ENCODE measurements at places on chromosomes 12 and 14.

DNA sequence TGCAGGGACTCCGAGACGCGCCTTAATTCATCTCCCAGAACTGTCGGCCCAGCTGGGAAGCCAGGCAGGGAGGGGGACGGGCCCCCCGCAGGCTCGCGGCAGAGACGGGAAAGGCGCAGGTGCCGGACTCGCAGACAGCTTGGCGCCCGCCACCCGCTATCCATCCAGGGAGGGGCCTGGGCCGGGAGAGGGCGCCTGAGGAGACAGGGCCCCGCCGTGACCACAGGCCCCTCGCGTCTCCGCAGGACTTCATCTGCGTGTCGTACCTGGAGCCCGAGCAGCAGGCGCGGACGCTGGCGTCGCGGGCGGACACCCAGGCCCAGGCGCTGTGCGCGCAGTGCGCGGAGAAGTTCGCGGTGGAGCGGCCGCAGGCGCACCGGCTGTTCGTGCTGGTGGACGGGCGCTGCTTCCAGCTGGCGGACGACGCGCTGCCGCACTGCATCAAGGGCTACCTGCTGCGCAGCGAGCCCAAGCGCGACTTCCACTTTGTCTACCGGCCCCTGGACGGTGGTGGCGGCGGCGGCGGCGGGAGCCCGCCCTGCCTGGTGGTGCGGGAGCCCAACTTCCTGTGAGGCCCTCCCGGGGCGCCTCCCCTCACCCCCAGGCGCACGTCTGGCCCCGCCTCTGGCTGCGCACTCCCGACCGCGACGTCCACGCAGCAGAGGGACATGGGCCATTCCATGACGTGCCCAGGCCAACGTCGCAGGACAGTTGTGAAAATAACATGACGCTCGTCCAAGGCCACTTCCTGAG is 60.6 kb downstream of the LGMN start:
- DNase-seq = no peak

- DNase-seq = no peak
Observed at GRCh38 chr12:75721796-75722195, 210.4 kb upstream of the KRR1 start.

GRCh38 chr14:102593825-102594137 is 1.3 kb downstream of the RCOR1 start:
- no peak for DNase-seq

- DNase-seq = no peak
Observed at GRCh38 chr14:95063391-95063790, 93.9 kb downstream of the DICER1 start.

- no peak for DNase-seq
Observed at GRCh38 chr14:86088156-86088555, 558.2 kb downstream of the FLRT2 start.

GRCh38 chr14:69323999-69324282 is 64.0 kb downstream of the GALNT16 start:
- DNase-seq = no peak

GRCh38 chr14:64706593-64707193 is 2.5 kb downstream of the PLEKHG3 start:
- no peak for DNase-seq

DNA sequence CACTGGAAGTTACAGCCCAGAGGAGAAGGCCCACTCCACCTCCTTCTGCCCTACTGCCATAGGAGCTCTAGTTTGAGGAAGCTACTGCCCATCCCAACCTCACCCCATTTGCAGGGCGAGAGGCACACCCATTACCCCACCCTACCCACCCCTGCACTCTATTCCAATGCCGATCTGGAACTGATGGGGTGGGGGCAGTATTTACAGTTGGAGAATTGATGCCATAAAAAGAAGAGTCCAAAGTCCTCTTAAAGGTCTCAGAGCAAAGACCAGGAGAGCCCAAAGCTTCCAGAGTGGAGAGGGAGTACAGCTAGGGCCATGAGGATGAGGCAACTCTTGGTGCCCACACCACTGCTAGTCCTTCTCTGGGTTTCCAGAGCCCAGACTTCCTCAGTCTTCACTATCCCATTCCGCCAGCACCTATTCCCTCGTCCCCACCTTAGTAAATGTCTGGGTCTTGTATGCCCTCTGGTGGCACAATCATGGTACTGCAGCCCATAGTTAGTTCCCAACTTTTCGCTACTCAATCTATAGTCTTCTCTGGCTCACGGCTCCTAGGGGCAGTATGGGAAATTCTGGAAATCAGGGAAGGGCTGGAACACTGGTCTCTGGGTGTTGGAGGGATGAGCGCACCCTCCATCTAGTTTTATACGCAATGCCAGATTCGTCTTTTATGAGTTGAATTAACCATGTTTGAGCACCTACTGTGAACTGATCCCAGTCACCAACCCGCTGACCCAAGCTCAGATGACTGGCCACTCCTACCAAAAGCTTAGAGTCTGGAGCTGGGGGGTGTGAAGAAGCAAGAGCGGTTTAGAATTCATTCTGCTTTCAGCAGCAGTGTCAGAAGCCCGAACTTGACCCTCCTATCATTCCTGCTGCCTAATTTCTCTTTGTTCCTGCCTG is 6.9 kb upstream of the ADCY6 start:
- DNase-seq = peak; percentile 50

- DNase-seq = no peak
Observed at GRCh38 chr14:101774006-101774795, 12.7 kb downstream of the PPP2R5C start.

DNA sequence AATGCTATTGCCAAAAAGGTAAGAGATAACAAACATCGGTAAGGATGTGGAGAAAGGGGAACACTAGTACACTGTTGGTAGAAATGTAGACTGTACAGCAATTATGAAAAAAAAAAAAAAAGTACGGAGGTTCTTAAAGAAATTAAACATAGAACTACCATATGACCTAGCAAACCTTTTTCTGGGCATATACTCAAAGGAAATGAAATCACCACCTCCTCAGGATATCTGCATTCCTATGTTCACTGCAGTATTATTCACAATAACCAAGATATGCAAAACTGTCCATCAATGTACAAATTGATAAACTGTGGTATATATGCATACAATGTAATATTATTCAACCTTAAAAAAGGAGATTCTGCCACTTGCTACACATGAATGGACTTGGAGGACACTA is 60.7 kb downstream of the INSM2 start:
- DNase-seq = no peak

DNA sequence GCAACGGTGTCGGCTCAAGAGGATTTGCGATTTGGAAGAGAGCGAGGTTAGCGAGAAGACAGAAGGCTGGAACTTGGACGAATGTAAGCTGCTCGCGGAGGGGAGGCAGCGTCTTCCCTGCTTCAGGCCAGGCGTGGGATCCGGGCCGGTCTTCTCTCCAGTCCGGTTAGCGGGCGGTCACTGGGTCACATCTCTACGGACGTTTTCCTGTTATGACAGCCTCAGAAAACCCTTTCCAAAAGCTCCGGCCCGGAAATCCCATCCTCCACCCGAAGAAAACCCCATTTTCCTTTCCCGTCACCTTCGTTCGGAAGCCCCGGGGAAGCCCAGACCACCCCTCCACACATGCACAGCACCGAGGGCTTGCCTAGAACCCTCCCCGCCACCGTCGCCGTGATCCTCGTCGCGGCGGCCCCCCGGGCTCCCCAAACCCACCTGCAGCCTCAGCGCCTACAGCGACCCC is 268 bp downstream of the NDUFB1 start:
- no peak for DNase-seq

GRCh38 chr14:90659156-90659555 is 157.1 kb downstream of the TTC7B start:
- no peak for DNase-seq

- DNase-seq = peak; percentile 4
Observed at GRCh38 chr14:95098984-95099599, 58.2 kb downstream of the DICER1 start.

GRCh38 chr12:68113644-68114043 is 45.9 kb downstream of the IFNG start:
- DNase-seq = peak; percentile 30

DNA sequence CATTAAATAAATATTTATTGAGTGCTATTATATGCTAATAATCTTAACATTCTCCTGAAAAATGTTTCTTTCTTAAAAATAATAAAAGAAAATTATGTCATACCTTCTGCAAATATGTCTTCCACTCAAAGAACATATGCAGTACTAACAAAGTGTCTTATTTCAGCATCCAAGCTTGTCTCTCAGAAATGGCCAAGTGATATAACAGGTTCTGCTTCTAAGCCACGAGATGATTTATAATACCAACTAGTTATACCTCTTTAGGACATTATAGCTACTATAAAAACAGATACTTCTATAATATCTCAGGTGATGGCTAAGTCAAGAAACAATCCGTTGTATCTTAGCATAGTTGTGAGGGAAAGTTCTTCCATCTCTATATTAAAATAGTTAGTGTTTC is 128.1 kb upstream of the ARID2 start:
- no peak for DNase-seq

Data from T-helper 9 cell (primary cell).